HuH-7.5 (cell line): ENCODE measurements at places on chromosomes 2 and 18.

DNA sequence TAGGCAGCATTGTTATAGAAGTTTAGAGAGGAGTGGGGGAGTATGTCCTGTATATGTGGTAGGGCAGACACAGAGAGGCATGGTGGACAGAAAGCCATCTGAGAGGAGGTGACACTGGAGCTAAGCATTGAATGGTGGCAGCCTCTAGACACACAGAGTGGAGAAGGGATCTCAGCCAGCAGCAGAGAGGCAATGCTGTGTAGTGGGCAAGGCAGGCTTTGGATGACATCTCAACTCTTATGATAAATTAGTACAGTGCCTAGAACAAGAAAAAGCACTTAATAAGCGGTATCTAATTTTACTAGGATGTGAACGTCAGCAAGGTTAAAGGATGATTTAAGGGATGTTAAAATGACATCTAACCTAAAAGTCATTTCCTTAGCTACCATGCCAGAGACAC is 22.5 kb upstream of the CERS6 start:
- DNase-seq, result no peak

- DNase-seq, result no peak
Observed at GRCh38 chr18:44851856-44852621, 171.4 kb downstream of the SETBP1 start.

GRCh38 chr2:233691443-233692433 is 952 bp upstream of the UGT1A6 start:
- DNase-seq, result no peak

GRCh38 chr2:223846515-223846914 is 9.1 kb upstream of the AP1S3 start:
- DNase-seq, result no peak

GRCh38 chr2:174027956-174028355 is 62.8 kb upstream of the SP3 start:
- DNase-seq, result no peak
